Natural killer cell (primary cell): ENCODE measurements at places on chromosomes 11 and 22.
A peak's percentile ranks its signal among the peaks of the same experiment; 100 is the strongest.

DNA sequence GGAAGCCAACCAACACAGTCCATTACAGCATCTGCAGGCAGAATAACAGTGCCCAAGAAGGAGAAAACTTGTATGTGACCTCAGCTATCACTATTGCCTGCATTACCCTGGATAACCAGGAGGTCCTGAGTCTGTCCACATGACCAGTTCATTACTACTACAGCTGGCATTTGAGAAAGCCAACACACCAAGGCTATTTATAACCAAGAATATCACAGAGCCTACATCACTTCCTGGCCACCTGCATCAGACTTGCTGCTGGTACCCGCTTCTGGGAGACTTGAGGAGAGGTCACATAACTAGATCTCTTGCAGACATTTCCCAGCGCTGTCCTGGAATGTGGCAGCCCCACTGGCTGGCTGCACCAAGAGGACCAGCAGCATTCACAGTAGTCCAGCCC, 11.1 kb upstream of the OR56B4 start:
- no peak for DNase-seq

DNA sequence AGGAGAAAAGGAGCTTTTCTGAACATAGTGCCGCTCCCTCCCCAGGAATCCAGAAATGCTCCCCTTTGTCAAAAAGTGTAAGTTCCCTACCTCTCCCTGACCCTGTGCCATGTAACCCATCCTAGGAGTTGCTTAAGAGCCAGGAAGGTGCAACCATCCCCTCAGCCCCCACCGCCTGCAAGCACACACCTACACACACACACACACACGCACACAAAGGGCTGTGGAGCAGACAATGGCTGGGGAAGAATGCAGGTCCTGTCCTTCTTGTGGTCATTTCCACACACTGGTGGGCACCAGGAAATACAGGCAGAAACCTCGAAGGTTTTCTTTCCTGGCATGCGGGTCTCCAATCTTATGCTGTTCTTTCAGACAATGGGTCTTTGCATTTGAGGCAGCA, 1.2 kb downstream of the P2RX3 start:
- no peak for DNase-seq

DNA sequence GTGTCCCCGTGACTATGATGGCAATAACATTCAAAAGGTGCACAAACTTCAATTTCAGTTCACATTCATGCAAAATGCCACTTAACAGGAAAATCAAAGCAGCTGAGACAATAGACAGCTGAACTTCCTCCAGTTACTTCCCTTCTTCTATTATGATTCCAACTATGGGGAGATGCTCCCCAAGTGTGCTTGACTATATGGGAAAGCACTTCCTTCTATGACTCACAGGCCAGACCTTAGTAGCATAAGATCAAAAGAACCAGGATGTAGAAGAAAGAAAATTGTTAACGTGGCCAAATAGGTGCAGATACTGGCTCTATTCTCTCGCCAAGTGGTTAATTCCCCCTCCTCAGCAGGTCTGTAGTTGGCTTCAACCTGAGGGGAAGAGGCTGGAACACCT, 7.8 kb upstream of the FAT3 start:
- no peak for DNase-seq

GRCh38 chr11:43508511-43508918, 149.8 kb downstream of the TTC17 start:
- no peak for DNase-seq

GRCh38 chr11:28338371-28338770, 230.2 kb downstream of the METTL15 start:
- DNase-seq, result no peak

GRCh38 chr22:47486569-47487312, 724.3 kb downstream of the TBC1D22A start:
- DNase-seq, result no peak

DNA sequence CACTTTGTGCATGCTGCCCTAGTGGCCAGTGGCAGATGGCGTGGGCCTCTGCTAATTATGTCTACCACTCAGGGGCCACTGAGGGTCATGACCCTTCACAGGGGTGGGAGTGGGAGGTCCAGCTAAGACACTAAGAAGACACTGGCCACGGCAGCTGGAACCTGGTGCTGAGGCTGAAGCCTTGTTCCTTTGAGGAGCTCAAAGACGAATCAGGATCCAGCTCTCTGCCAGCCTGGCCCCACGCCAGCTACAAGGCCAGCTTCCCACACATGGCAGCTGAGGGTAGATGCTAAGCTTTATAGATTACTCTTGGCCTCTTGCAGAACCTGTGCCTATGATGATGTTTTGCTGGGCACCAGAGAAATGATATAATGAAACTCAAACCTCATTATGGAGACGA, 226.3 kb downstream of the DSCAML1 start:
- no peak for DNase-seq

GRCh38 chr22:40426594-40427333, 56.4 kb downstream of the SGSM3 start:
- DNase-seq, result no peak

GRCh38 chr11:41190437-41191082, 268.9 kb downstream of the LRRC4C start:
- no peak for DNase-seq

GRCh38 chr22:47713941-47714340, 951.5 kb downstream of the TBC1D22A start:
- no peak for DNase-seq

DNA sequence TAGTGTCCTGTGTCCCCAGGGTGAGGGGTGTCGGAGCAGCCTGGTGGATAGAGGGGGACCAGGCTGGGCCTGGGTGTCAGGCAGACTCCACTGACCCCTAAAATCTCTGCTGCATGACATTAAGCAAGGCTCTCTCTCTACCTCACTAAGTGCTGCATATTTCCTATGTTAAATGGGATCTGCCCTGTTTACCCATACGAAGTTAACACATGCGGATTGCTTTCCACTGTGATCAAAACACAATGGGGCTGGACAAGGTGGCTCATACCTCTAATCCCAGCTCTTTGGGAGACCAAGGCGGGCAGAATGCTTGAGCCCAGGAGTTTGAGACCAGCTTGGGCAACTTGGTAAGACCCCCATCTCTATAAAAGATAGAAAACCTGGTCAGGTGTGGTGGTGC, 426.2 kb downstream of the MIAT start:
- no peak for DNase-seq

DNA sequence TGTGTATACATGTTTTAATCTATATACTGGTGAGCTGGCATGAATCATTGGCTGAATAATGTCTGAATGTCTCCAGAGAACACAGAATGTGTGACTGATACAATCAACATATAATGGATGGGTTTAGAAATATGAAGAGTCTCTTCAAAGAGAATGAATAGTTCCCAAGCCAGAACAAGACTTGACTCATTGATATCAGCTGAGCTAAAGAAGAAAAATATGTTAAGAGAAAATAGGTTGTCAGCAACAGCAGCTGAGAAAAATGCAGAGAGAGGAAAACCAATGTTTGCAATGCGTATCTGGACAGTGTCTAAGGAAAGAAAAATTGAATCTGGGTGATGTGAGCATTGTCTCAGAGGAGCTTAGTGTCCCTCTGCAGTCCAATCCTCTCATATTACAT, 1281.8 kb upstream of the TENM4 start:
- no peak for DNase-seq

DNA sequence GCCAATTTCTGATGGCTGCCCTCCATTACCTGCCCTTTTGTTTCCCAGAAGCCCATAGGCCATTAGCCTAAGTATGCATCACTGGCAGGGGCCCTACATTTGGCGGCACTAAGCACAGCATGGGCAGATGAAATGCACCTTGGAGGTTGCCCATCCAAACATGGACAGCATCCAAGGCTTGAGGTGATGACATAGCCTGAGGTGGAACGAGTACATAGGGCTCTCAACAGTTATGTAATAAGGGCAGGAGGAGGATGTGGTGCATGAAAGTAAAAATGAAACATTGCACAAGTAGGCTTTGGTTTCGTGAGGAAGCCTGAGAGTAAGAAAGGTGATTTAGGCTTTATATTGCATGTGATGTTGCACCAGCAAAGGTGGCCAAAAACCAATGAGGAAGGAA, 148.1 kb downstream of the FAM76B start:
- DNase-seq, result no peak

GRCh38 chr22:47759909-47760308, 997.5 kb downstream of the TBC1D22A start:
- DNase-seq, result no peak

GRCh38 chr11:64249038-64249437, 2.3 kb upstream of the PLCB3 start:
- DNase-seq, result no peak

DNA sequence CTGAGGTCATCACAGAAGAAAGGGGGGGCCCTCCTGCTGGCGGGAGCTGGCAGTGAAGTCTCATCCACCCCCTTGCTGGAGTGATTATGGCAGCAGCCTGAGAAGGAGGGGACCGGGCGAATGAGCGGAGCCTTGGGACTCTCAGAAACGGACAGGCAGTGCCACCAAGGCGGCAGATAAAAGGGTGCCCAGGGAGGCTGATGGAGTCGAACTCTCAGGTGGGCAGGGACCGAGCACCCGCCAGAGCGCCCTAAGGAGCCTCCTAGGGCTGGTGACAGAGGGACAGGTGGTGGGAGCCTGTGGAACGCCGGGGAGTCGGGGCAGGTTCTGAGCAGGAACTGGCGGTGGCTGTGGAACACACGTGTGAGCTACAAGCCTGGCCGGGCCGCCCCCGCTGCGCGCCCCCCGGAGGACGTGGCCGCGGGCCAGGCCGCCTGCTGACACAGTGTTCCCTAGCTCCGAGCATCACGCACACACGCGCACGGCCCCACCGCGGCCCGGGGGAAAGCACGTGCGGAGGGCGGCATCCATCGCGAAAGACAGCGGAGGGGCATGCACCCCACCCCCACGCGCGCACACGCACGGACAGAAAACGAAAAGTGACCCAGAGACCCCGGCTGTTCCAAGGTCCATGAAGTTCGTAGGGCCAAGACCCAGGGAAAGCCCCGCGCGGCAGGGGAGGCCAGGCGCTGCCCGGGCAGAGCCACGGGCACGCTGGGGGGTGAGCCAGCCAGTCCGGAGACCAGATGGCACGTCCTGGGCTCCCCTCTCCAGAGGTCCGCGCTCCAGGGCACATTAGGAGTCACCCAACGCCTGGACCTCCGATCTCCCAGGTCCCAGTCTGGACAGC, 1.0 kb downstream of the VWCE start:
- peak; percentile 31 for DNase-seq

GRCh38 chr11:88039476-88040147, 135.6 kb downstream of the RAB38 start:
- DNase-seq, result no peak

DNA sequence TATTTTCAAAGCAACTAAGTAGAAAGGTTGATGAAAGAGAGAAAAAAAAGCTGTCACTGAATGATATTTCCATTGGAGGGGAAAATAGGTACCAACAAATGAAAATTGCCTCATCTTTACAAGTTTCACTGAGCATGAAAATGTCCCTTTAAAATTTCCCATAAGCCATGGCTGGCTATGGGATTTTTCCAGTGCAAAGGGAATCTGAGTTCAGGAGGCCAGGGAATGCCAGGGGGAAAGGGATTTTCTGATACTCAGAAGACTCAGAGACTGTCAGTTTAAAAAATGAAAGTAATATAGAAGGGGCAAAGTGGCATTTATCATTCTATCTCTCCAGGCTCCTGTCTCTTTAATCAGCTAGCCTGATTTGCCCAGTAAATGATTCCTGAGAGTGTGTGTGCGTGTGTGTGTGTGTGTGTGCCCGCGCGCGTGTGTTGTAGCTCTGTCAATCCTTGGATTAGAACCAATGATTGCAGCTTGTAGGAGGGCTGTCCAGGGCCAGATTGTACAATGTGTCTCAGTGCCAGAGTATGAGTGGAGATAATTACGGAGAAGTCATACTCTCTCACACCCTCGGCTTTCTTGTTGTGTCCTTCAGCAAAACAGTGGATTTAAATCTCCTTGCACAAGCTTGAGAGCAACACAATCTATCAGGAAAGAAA, at the start of gene NTM:
NTM (plus strand) TSS at position 526 of the 662 bp plus-strand sequence.
- no peak for DNase-seq

DNA sequence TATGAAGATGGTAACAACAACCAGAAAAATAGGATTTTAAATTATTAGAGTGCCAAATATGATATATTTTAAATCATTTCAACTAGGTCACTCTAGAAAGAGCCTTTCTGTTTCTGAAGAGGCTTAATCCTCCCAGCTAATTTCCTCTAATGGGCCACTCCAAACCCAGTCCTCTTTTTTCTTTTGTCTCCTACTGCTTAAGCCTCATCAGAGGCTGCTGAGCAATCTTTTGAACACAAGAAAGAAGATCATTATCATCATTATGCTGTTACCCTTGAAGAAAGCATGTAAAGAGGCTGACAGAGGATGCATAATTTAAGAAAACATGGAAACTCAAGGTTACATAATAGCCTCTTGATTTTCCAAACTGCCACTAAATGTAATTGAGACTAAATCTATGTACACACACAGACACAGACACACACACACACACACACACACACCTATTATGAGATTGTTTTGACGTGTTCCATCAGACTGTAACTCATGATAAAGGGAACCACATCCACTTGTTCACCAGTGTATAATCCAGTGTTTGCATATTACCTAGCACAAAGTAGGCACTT, 519.6 kb downstream of the METTL15 start:
- no peak for DNase-seq

- DNase-seq, result no peak
Measured at GRCh38 chr11:8605971-8606563, 12.0 kb upstream of the STK33 start.

DNA sequence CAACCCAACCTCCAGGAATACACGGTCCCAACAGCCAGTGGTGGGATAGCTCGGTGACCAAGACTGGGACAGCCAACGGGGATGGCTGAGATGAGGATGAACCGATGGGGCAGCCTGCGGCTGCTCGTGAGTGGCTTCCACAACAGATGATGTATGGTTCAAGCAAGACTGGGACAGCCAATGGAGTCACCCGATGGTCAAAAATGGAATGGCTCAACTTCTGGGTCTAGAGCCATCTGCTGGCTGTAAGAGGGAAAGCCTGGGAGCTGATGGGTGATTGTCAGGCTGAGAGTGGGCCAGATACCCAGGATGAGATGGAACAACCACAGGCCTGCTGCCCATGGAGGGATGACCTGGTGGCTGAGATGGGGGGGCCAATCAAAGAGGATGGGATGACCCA, 35.5 kb downstream of the SYT7 start:
- DNase-seq, result no peak

DNA sequence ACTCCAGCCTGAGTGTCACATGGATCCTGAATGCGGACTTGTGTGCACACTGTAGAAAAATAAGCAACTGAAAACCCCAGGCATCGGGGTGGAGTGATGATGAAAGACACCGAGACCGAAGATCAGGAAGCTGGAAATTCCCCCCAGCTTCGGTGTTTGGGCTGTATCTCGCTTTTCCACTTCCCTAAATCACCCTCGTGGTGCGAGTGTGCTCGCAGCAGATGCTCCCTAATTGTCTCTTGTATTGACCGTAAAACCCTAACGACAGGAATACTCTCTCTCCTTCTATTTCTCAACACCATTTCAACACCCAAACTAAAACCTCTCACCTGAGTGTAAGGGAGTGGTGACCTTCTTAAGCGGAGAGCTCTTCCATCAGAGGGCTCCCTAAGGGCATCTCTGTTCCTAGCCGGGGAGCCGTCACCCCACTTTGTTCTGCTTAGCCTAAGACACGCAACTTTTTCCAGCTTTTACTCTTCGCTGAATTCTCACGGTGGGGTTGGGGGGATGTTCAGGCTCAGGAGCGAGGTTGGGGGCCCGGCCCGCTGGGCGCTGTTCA, 635 bp upstream of the GRK3 start:
- DNase-seq, result peak; percentile 47

GRCh38 chr11:5713695-5714094, 22.6 kb upstream of the OR56B1 start:
- no peak for DNase-seq

GRCh38 chr22:44332946-44333345, 20.2 kb upstream of the SHISAL1 start:
- DNase-seq, result no peak

GRCh38 chr11:68031144-68031464, 623 bp downstream of the NDUFS8 start:
- DNase-seq, result no peak
